Muscle of leg (tissue), 16 donors: ENCODE measurements at places on chromosomes 3 and 15.
A peak's percentile ranks its signal among the peaks of the same experiment; 100 is the strongest.

- peak; percentile 49 for DNase-seq
Measured at GRCh38 chr3:29642393-29643033, 361.6 kb downstream of the RBMS3 start.

GRCh38 chr3:47283193-47283537 is 421 bp downstream of the KLHL18 start:
- DNase-seq, result peak; percentile 23

DNA sequence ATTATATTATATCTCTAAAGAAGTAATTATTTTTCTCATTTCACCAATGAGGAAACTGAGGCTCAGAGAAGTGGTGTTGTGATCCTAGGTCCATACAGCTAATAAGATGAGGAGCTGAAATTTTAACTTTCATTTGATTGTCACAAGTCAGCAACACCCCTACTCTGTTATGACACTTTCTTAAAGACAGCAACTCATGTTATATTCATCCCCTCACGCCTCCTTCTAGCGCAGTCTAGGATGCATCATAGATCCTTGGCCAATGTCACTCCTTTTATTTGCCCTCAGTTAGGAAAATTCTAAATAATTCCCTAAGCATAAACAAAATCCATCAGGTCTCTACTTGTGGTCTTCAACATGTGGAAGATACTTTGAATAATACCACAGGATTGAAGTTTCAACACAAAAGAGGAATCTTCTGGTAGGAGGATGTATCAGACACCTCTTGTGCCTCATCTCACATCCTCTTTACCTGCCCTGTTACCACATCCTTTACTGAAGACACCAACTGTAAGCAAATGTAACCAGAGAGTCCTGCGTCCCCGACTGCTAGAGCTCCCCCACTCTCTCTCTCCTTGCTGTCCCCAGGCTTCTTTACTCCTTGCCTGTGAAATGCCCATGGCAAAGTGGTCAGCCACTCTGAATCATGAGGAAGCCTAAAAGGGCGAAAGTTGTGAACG is 53.7 kb downstream of the TRIM42 start:
- no peak for DNase-seq

GRCh38 chr3:13114811-13115575 is 41.8 kb upstream of the IQSEC1 start:
- no peak for DNase-seq

GRCh38 chr3:150299201-150299600 is 108.9 kb upstream of the TSC22D2 start:
- DNase-seq, result no peak

DNA sequence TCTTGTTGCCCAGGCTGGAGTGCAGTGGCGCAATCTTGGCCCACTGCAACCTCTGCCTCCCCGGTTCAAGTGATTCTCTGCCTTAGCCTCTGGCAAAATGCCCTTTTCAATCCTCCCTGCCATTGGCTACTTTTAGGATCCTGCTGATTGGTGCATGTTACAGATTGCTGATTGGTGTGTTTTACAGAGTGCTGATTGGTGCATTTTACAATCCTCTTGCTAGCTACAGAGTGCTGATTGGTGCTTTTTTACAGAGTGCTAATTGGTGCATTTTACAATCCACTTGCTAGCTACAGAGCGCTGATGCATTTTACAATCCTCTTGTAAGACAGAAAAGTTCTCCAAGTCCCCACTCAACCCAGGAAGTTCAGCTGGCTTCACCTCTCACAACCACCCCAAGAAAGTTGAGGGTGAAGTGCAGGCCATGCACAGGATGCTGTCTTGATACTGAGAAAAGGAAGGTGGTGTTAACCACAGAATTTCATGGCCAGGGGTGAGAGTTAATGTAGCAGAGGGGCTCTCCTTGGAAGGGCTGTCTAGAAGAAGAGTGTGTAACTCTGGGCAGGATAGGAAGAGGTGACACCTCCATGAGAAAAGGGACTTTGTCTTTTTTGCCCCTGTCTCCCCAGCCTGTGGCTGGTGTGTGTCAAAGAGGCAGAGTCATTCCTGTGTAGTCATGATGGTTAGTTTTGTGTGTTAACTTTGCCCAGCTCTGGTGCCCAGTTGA is 145.9 kb downstream of the APBA2 start:
- no peak for DNase-seq

DNA sequence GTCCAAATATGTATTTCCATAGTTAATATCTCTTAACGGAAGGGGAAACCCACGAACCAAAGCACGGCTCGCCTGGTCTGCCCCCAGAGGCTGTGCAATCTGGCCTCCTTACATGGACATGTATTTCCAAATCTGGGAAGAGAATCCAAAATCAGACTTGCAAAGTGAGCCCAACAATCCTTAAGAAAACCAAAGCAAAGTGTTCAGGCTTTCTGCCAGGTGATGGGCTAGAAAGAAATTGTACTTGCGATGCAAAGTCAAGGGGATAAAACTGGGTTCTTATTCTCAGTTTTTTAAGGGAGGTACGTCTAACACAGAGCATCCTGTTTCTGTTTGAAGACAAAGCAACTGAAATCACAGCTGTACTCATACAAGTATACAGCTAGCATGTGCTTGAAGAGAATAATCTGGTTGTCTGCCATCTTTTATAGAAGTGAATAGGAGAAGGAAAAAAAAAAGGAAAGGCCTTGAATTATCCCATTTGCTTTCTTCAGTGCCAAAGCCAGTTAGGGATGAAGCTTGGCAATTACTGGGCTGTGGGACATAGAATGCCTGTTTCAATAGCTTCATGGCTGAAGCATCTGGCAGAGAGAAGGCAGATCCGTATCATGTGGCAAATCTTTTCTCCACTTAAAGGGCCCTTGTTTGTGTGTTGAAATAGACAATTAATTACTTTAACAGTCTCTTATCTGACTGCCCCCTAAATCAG is 48.4 kb downstream of the LRIG1 start:
- DNase-seq, result peak; percentile 97

DNA sequence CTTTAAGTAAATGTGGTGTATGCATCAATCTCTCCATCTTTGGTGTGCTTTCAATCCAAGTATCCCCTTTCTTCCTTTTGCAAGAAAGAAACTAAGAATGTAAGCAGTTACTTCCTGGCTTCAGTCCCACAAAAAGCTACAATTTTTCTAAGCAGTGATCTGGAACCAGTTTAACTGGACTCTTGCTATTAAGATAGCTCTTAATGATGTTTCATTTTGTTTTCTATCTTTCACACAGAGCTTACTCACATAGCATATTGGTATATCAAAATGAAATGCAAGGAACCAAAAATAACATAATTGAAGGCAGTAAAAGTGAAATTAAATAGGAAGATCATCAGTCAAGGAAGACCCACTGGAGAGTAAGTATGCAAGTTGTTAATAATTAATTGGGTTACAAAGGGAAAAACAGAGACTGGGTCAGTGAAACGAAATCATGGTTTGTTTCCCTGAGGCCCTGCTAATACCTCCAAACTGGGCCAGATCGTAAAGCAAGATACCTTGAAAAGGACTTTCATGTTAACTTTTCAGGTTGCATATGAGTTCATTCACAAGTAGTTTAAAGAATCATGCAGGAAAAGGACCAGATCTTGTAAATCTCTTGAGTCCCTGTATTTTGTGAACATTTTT is 41.9 kb downstream of the GPR160 start:
- peak; percentile 4 for DNase-seq

GRCh38 chr3:30112411-30112810 is 494.0 kb upstream of the TGFBR2 start:
- DNase-seq, result no peak

- no peak for DNase-seq
Measured at GRCh38 chr3:186457236-186457635, 86.9 kb downstream of the CRYGS start.

GRCh38 chr15:99434506-99435112 is 131.2 kb upstream of the MEF2A start:
- no peak for DNase-seq

- peak; percentile 94 for DNase-seq
Measured at GRCh38 chr3:190130696-190131095, 10.0 kb upstream of the P3H2 start.

DNA sequence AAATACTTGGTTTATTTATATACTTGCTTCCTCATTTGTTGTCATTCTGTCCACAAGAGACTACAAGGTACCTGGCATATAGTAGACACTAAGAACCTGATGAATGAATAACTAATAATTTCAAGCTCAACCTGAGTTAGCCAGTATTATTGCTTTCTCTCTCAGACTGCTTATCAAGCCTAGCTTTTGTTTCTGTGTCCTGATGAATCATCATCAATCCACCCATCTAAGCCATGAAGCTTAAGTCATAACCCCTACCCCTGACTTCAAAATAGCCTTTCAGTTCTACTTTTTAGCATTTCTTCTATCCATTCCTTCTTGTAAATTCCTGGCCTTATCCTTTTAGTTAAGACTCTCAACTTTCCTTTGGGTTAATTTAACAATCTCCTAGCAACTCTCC is 420.8 kb downstream of the EPHA6 start:
- no peak for DNase-seq

DNA sequence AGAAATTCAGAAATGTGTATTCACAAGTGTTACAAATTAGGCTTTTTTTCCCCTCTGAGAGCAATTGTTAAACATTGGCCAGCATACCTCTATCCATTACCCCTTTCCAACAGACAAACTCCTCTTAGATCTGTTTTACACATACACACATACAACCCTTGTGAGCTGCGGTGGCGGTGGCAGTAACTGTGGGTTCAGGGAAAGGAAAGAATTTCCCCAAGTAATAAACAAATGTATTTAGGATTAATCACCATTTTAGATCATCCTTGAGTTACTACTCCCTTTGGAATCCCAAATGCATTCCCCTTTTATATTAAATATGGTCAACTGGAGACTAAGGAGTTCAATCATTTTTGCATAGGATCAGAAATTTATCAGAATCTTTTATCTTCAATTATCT is 667.0 kb downstream of the FHIT start:
- no peak for DNase-seq

DNA sequence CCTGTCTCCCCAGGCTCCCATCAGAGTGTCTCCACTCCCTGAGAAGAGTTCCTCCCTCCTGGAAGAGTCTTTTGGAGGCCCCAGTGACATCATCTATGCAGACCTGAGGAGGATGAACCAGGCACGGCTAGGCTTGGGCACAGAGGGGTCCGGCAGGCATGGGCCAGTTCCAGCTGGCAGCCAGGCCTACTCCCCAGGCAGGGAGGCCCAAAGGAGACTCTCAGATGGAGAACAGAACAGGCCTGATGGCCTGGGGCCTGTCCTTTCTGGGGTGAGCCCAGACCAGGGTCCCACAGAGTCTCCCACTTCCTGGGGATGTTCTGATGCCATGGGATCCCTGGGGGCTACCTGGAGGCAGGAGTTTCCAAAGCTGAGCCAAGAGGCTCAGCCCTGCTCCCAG is 8.5 kb downstream of the SH2D7 start:
- no peak for DNase-seq

DNA sequence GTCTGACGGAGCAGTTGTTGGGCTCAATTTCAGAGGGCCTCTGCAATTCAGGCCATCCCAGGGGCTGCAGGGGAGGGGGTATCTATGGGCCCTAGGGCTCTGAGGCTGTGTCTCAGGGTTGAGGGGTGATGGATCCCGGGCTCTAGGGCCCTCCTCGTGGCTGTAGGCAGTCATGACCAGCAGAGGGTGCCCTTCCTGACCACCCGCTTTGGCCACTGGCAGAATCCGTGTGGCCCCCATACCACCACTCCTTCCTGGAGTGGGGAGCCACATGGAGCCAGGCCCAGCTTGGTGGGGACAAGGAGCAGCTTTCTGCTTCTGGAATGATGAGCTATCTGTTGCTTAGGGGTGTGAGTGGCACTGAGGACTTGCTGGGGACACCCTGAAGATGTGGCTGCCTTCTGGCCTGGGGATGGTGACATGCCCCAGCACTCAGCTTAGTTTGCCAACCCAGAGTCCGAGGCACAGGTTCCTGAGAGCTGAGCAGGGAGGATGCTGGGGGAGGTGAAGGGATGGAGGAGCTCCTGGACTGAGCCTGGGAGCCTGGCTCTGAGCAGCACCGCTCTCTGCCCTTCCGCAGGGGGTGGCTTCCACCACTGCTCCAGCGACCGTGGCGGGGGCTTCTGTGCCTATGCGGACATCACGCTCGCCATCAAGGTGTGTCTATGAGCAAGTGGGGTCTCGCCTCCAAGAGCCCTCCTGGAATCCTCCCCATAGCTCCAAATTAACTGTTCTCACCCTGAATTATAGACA is 20.2 kb downstream of the HDAC11 start:
- DNase-seq, result no peak

DNA sequence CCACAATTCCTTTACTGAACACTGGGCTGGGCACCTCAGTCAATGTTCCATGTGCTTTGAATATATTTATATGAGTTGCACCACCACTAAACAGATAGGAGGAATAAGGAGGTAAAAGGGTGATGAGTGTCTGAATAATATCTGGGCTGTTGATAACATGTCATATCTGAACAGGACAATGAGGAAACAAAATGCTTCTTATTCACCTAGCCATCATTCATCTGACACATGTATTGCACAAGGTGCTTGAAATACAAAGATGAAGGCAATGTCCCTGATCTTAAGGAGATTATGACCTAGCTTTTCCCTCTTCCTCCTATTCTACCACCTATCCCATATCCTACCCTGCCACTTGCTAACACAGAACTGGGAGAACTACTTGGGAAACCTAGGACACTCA is 8.0 kb upstream of the CERS3 start:
- DNase-seq, result no peak

GRCh38 chr3:119289404-119289770 is 4.8 kb upstream of the ARHGAP31 start:
- DNase-seq, result no peak

DNA sequence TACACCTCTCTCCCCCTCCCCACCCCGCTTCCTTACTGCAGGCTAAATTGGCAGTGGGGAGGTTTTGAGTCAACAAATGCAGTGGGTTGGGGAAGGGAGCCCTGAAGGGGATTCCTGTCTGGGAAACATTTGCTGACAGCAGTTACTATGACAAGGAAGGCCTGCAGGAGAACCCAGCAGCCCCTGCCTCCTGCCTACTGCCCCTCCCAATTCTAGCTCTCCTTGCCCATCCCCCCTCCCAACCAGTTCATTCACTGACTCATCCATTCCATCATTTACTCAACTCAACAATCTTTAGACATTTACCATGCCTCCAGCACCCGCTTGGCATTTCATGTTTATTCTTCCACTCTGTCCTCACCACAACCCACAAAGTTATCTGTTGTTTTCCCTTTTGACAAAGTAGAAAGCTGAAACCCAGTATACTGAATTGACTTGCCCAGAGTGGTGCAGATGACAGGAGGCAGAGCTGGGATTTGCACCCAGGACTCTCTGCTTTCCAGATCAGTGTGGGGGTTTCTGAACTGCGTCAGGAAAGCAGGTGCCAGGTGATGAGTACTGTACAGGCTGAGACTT is 75.0 kb downstream of the MAGEF1 start:
- no peak for DNase-seq

DNA sequence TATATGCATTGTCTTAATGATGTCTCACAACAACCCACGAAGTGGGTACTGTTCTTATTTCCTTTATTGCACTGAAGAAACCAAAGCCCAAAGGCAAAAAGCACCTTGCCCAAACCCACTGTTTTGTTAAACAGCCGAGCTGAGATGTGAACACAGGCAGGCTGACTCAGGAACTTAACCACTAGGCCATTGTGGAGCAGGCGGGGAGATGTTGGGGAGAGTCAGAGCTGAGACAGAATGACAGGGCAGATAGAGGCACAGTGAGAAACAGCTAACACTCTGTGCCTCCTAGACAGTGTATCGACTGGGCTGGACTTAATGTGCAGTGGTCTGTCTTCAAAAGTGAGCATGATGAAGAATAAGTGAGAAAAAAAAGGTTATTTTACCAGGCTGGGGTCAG is 56.5 kb downstream of the RPLP1 start:
- no peak for DNase-seq

GRCh38 chr15:86139828-86140227 is 60.2 kb downstream of the AGBL1 start:
- no peak for DNase-seq
